Activated CD8-positive, alpha-beta T cell treated with anti-CD3 and anti-CD28 coated beads, Interleukin-2, amount 10 ng/mL, durations not matched to agents 7 days and 5 days (primary cell): ENCODE measurements at places on chromosomes 11 and 22. TPM values are rescaled to one million over a fixed set of nuclear protein-coding genes. Genes with fewer than 3 reads are reported as not detected.
A peak's percentile ranks its signal among the peaks of the same experiment; 100 is the strongest.

The CHRNA10 gene
- total RNA-seq: 3.0 TPM

- H3K27me3 ChIP-seq: peaks cover 3% of the 10 kb centered on the region
- H3K4me3 ChIP-seq: no peak overlapping the region
- peak; percentile 40 for DNase-seq
- H3K4me1 ChIP-seq: peaks cover 41% of the 10 kb centered on the region
- H3K36me3 ChIP-seq: no peaks in the 10 kb centered on the region
- H3K27ac ChIP-seq: peak overlapping the region; percentile 23
These were observed 107.7 kb upstream of the CLMP start for GRCh38 chr11:123302751-123303195.

DNA sequence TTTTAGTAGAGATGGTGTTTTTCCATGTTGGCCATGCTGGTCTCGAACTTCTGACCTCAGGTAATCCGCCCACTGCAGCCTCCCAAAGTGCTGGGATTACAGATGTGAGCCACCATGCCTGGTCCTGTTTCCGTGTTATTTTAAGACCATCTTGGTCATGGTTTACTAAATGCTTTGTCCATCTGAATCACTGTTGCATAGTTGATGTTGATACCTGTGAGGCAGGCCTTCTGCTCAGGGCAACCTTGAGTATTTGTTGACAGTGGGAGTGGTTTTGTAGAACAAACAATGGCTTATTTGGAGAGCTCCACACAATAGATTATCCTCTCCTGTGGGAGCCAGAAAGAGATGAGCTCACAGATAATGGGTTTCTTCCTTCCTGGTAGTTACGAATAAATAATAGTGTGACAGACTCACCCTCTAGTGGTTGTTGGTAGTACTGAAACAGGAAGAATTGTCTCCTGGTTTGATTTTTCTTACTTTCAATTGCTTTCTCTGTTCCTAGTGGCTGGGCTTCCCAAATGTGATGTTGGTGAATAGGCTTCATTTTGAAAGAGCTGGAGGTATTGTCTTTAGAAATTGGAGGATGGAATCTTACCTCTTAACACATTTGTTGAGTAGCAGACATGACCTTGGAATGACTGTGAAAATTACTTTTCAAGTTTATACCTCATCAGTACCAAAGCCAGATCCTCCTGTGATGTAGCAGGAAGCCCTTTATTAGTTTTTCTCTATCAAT lies 39.0 kb downstream of the CTNND1 start:
- H3K27me3 ChIP-seq: no peaks in the 10 kb centered on the region
- peak overlapping the region; percentile 20 for H3K4me3 ChIP-seq
- peaks cover 41% of the 10 kb centered on the region for H3K4me1 ChIP-seq
- H3K36me3 ChIP-seq: peaks cover 30% of the 10 kb centered on the region
- H3K27ac ChIP-seq: peak overlapping the region; percentile 70

GRCh38 chr11:2551131-2551530 lies 106.3 kb downstream of the KCNQ1 start:
- H3K27ac ChIP-seq: no peak overlapping the region
- H3K4me3 ChIP-seq: no peak overlapping the region
- no peaks in the 10 kb centered on the region for H3K4me1 ChIP-seq
- no peak for DNase-seq
- no peaks in the 10 kb centered on the region for H3K27me3 ChIP-seq

The DCHS1 gene
- 0.23 TPM for total RNA-seq

- no peak overlapping the region for H3K27ac ChIP-seq
- DNase-seq: no peak
- no peaks in the 10 kb centered on the region for H3K27me3 ChIP-seq
- H3K4me1 ChIP-seq: peaks cover 30% of the 10 kb centered on the region
- peak overlapping the region; percentile 6 for H3K4me3 ChIP-seq
These were observed 3.0 kb downstream of the RPS25 start for GRCh38 chr11:119015054-119015611.

- H3K4me1 ChIP-seq: peaks cover 3% of the 10 kb centered on the region
- no peak for DNase-seq
- H3K27me3 ChIP-seq: no peaks in the 10 kb centered on the region
- H3K4me3 ChIP-seq: no peak overlapping the region
- no peak overlapping the region for H3K27ac ChIP-seq
- no peaks in the 10 kb centered on the region for H3K36me3 ChIP-seq
These were observed 194.8 kb downstream of the MIAT start for GRCh38 chr22:26852176-26852575.

The CDCA5 gene
- total RNA-seq: 127 TPM

DNA sequence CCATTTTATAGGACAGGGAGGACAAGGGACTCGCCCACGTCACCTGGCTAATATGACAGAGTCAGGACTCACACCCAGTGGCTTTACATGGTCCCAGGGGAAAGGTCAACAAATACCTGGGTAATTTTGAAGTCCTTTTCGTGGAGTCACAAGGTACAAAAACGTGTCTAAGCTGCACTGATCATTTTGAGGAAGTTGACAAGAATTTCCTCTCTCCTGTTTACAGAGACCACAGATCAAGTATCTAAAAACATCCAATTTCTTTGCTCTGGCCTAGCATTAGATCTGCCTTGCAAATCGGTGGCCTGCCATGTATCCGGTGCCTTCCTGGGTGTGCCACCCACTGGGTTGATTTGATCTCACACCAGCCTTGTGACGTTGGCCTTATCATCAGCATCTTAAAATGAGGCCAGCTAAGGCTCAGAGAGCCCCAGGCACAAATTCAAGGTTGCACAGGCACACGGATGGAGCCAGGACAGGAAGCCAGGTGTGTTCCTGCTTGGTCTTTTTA lies 17.6 kb downstream of the GDPD5 start:
- peaks cover 17% of the 10 kb centered on the region for H3K4me1 ChIP-seq
- H3K4me3 ChIP-seq: no peak overlapping the region
- H3K36me3 ChIP-seq: no peaks in the 10 kb centered on the region
- peak overlapping the region; percentile 68 for H3K27ac ChIP-seq
- DNase-seq: peak; percentile 63

- H3K4me3 ChIP-seq: no peak overlapping the region
- DNase-seq: no peak
- H3K27ac ChIP-seq: no peak overlapping the region
- peaks cover 12% of the 10 kb centered on the region for H3K27me3 ChIP-seq
- H3K36me3 ChIP-seq: no peaks in the 10 kb centered on the region
These were observed 8.7 kb downstream of the TSKU start for GRCh38 chr11:76791861-76792260.

DNA sequence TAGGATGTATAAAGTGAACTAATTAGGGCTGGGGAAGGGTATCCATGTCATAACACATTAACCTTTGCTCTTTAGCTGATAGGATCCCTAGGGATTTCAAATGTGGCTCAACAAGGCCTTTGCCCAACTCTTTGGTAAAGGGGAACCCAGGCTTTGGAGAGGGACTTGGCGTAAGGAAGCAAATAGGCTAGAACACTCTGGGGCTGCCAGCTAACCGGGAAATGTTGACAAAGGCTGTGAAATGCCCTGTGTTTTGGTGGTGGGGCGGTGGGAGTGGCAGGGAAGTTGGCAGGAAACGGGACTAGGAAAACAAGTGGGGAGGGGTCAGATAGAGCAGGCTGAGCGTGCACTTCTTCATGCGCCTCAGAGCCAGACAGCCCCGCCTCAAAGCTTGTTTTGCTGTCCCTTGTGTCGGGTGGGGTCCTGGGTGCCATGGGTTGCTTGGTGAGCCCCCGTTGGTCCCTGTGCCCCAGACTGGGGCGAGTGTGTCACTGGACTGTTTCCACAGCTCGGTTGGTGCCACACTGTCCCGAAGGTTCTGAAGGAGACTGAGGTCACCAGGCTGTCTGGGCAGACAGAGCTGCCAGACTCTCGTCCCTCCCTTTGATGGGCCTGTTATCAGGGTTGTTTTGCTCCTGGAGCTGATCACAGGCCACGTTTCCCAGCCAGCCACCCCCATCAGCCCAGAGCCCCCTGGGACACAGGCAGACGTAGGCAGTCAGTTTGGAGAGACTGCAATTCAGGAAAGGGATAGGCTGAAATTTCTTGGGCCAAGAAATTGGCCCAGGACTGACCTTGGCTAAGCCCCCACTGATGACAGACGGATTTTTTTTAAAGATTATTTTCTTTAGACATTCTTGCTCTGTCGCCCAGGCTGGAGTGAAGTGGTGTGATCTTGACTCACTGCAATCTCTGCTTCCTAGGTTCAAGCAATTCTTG lies 19.6 kb downstream of the KCTD21 start:
- H3K36me3 ChIP-seq: peaks cover 9% of the 10 kb centered on the region
- no peak for DNase-seq
- H3K4me3 ChIP-seq: no peak overlapping the region
- H3K4me1 ChIP-seq: no peaks in the 10 kb centered on the region

The ANKK1 gene
- total RNA-seq: not detected

The KCNA4 gene
- total RNA-seq: not detected

- no peak for DNase-seq
- no peaks in the 10 kb centered on the region for H3K36me3 ChIP-seq
- H3K27me3 ChIP-seq: no peaks in the 10 kb centered on the region
- H3K27ac ChIP-seq: no peak overlapping the region
These were observed 22.6 kb downstream of the SLC22A12 start for GRCh38 chr11:64613648-64614047.

The RTL10 gene
- 16.1 TPM for total RNA-seq

- peaks cover 12% of the 10 kb centered on the region for H3K36me3 ChIP-seq
- peaks cover 77% of the 10 kb centered on the region for H3K4me1 ChIP-seq
- no peak for DNase-seq
- H3K27ac ChIP-seq: peak within 1 kb of the TSS; percentile 83
These were observed at the start of gene CARNS1 for GRCh38 chr11:67415501-67416304. TSS of gene CARNS1 (plus strand) at chr11:67415678. CDS start at chr11:67416200, 522 bp downstream.

The HBD gene
- total RNA-seq: not detected

- no peaks in the 10 kb centered on the region for H3K4me1 ChIP-seq
- no peak overlapping the region for H3K27ac ChIP-seq
- H3K27me3 ChIP-seq: peaks cover 17% of the 10 kb centered on the region
- H3K36me3 ChIP-seq: no peaks in the 10 kb centered on the region
- no peak overlapping the region for H3K4me3 ChIP-seq
These were observed 70.6 kb upstream of the CAPRIN1 start for GRCh38 chr11:33980897-33981296.

The KREMEN1 gene
- 0.16 TPM for total RNA-seq

- H3K4me3 ChIP-seq: peak overlapping the region; percentile 92
- peaks cover 10% of the 10 kb centered on the region for H3K27me3 ChIP-seq
- peaks cover 16% of the 10 kb centered on the region for H3K36me3 ChIP-seq
- no peak overlapping the region for H3K27ac ChIP-seq
- no peak for DNase-seq
- peaks cover 29% of the 10 kb centered on the region for H3K4me1 ChIP-seq
These were observed 1.3 kb downstream of the DERL3 start for GRCh38 chr22:23837496-23837859.

- no peak overlapping the region for H3K4me3 ChIP-seq
- H3K27ac ChIP-seq: no peak overlapping the region
- peaks cover 50% of the 10 kb centered on the region for H3K36me3 ChIP-seq
These were observed 42.9 kb downstream of the CBL start for GRCh38 chr11:119248750-119249670.

DNA sequence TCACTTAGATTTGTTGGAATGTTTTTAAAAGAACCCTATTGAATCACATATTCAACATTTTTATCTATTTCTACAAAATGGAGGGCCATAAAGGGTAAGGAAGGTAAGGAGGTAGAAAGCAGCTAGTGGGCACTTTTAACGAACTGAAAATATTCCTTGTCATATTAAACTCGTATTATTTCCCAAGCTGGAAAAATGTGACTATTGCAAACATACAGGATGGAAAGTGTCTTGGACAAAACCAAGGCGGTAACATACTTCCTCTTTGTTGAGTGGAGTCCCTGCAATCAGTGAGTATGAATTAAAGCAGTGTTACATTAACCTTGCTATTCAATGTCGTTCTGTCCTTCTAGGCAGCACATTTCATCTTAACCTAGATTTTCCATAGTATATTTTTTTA lies 165.6 kb downstream of the RCN1 start:
- no peak for DNase-seq
- H3K4me3 ChIP-seq: no peak overlapping the region
- H3K4me1 ChIP-seq: no peaks in the 10 kb centered on the region
- no peaks in the 10 kb centered on the region for H3K27me3 ChIP-seq

The OR6A2 gene
- total RNA-seq: 0.05 TPM

The TYR gene
- not detected for total RNA-seq
